Hematopoietic multipotent progenitor cell treated with erythropoietin and hydrocortisone succinate and interleukin-3 and kit ligand, for 8 days (in vitro differentiated cells): ENCODE measurements at places on chromosomes 13 and 19.

DNA sequence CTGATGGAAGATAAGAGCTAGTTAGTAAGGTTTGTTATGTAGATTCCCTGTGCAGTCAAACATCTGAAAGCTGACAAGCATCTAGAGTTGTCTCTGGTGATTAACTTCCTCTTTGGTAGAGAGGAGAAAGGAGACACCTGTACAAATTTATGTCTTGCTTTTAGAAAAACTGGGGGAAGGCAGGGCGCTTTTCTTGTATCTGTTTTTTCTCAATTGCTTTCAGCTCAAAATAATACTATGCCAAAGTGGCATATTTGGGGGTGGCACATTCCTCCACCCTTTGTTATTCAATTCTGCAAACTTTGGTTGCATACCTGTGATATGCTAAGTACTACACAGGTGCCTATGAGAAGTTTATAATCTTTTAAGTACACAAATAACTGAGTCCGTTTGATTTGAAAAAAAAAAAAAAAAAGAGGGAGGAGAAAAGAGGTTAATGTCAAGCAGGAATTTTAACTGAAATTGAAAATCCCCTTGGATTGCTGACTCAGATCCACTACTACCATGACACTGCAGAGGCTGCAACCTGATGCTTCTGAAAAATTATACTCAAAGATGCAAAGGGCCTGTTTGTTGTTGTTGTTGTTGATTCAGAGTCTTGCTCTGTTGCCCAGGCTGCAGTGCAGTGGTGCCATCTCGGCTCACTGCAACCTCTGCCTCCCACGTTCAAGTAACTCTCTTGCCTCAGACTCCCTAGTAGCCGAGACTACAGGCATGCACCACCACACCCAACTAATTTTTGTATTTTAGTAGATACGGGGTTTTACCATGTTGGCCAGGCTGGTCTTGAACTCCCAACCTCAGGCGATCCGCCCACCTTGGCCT lies 164.8 kb upstream of the NBEA start:
- DNase-seq, result no peak

- DNase-seq, result no peak
Observed at GRCh38 chr19:28857967-28858366, 355.0 kb downstream of the UQCRFS1 start.

GRCh38 chr13:28161370-28161769 lies 23.0 kb downstream of the PAN3 start:
- peak; percentile 67 for DNase-seq

GRCh38 chr19:35899547-35900214 lies 659 bp downstream of the NFKBID start:
- peak; percentile 80 for DNase-seq

DNA sequence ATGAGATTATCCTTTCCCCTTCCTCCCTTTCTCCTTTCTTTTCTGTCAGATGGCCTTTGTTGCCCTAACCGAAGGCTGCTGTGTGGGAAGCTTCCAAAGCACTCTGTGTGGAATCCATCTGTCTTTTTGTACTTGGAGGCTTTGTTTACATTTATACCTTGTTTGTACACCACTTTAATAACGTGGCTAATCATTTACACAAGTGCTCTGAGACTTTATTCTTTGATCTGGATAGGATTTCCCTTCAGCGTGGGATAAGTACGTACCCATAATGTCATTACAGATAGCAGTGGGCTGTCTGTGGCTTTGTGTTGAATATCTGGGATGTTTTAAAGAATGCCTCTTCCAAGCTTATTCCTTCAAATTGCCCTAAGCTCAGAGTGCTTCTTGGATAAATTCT lies 684.7 kb upstream of the SLITRK5 start:
- DNase-seq, result no peak

GRCh38 chr19:47601180-47601904 lies 7.6 kb upstream of the BICRA start:
- no peak for DNase-seq

GRCh38 chr19:19053508-19054314 lies 10.1 kb upstream of the SLC25A42 start:
- peak; percentile 69 for DNase-seq

GRCh38 chr13:43391036-43391435 lies 367.6 kb downstream of the DNAJC15 start:
- no peak for DNase-seq

DNA sequence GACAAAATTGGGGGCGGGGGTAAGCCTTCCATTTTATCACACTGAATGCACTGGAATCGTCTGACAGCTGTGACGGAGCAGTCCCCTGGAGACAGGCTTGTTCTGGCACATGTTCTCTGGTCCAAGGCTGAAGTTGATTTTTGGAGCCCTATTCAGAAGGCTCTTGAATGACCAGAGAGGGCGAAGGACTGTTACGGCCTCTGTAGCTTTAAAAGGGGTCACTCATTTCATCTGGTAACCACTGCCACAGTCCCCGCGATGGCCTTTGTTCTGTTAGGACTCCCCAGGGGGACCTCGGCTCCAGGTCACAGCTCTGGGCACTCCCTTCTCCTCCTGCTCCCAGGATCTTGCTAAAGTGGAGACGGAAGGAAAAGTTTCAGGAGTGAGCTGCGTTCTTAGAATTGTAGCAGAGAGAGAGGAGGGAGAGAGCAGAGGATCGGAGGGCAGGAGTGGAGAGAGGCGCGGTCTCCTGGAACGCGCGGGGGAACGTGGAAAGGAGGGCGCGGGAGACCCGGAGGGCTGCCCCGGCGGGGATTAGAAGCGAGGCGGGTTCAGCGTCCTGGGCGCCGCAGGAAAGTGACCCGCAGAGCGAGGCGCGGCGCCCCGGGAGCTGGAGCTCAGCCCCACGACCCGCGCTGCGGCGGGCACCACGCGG lies 134.3 kb upstream of the MYO16 start:
- no peak for DNase-seq

GRCh38 chr13:76708138-76708688 lies 178.0 kb downstream of the KCTD12 start:
- no peak for DNase-seq

DNA sequence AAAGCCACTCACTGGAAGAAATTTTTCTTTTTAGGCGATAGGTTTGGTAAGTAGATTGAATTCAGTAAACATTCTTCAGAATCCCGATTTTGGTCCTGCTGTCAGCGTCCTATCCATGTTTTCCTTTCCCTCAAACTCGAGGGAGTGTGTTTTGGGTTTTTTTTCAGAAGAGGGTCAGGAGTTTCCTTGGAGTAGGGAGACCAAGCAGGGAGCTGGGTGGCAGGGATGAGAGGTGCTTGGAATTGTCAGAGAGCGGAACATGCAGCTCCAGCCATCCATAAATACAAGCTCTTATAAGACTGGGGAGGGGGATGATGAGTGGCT lies 1.6 kb upstream of the PCDH8 start:
- DNase-seq, result no peak

GRCh38 chr19:35585848-35586247 lies at the start of gene PMIS2:
Gene PMIS2 (plus strand): TSS chr19:35586173. CDS start chr19:35586260, 87 bp downstream.
- DNase-seq, result peak; percentile 22

DNA sequence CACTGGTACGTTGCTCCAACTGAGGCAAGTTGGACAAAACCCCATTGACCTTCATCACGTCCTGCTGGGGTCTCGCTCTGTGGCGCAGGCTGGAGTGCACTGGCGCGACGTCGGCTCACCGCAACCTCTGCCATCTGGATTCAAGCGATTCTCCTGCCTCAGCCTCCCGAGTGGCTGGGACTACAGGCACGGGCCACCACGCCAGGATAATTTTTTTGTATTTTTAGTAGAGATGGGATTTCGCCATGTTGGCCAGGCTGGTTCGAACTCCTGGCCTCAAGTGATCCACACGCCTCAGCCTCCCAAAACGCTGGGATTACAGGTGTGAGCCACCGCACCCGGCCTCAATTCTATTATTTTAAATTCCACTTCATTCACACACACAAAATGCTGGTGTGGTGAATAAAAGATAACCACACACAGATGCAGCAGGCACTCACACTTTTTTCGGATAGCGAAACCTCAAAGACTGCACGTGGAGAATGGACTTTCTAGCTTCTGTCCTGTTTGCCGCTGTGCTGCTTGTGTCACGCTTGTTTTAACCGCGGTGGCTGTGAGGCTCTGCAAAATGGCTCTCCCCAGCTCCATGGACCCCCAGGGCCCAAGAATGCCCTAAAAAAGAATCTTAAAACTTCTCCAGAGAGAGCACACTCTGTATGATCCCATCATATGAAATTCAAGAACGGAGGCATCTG lies 58.4 kb downstream of the COL4A1 start:
- DNase-seq, result no peak

GRCh38 chr13:39154041-39154440 lies 115.8 kb downstream of the NHLRC3 start:
- no peak for DNase-seq

DNA sequence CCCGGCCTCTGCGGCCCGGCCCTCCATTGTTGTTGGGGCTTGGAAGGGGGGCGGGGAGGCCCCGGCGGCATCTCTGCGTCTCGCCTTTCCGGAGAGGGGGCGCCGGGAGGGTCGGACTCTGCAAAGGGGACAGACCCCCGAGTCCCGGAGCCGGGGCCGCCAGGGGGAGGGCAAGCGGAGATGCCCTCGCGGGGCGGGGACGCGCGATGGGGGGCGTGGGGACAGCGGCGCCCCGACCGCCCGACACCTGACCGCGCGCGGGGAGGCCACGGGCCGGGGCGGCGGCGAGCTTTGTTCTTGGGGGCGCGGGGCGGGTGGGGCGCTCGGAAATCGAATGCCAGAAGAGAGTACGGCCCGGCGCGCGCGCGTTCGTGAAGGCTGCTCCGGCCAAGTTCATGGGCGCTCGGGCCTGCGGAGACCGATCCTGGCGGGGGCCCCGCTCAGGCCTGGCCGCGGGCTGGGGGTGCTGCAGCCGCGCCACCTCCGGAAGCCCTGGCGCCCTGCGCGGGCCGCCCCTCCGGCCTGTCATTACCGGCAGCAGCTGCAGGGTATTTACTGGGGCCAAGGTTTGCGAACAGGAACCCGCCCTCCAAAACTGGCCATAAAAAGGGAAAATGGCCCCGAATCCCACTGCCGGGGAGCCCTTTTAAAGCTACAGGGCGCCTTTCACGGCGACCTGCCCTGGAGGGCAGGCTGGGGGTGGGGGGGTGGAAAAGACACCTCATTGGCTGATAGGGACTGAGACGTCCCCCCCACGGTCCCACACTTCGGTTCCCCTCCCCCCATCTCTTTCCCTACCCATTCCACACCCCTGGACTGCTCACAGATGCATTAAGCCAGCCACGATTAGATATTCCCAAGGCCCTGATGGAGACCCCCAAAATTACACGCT lies 11.1 kb upstream of the NANOS3 start:
- no peak for DNase-seq

- DNase-seq, result no peak
Observed at GRCh38 chr13:47603365-47603764, 397.7 kb downstream of the SUCLA2 start.

DNA sequence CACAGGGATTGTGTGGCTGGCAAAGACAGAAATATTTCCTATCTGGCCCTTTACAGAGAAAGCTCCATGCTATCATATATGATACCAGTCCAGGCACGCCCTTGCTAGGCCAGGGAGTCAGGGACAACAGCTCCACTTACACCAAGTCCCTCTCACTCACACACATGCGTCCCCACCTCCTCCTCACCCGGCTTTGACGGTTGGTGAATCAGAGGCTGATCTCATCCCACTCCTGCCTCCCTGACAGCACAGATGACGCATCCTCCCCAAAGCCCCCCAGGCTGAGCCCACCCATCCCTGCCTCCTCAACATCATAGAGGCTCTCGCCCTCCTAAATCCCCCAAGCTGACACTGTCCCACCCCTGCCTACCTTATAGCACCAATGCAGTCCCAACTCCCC lies 62.7 kb downstream of the F2RL3 start:
- no peak for DNase-seq

GRCh38 chr13:44815623-44816022 lies 173.6 kb downstream of the NUFIP1 start:
- no peak for DNase-seq

DNA sequence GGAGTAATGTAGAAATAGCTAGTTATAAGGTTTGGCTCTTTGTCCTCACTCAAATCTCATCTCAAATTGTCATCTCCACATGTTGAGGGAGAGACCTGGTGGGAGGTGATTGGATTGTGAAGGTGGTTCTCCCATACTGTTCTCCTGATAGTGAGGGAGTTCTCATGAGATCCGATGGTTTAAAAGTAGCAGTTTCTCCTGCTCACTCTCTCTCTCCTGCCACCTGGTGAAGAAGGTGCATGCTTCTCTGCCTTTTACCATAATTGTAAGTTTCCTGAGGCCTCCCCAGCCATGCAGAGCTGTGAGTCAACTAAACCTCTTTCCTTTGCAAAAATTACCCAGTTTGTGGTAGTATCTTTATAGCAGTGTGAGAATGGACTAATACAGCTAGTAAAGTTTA lies 849.4 kb downstream of the DACH1 start:
- DNase-seq, result no peak

DNA sequence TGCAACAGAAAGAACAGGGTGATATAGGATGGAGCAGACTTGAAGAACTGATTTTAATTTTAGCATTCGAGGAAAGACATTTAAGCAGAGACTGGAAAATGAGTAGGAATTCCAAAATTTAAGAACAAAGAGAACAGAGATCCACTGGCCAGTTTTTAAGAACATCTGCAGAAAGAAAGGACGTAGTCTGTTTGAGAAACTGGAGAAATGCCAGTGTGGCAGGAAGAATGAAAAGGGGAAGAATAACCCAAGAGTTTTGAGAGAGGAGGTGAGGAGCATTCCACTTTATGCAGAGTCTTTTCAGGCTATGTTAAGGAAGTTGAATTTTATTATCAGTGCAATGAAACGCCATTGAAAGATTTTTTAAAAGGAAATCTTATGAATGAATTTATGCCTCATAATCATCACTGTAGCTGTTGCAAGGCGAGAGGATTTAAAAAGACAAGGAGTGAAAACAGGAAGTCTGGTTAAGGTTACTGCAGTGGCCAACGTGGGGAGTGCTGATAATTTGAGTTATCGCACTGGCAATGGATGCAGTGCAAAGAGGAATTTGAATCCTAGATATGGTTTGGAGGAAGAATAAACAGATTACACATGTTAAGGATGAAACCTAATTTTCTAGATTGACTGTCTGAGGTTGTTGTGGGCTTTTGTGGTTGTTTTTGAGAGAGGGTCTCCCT lies 253.8 kb downstream of the DACH1 start:
- DNase-seq, result peak; percentile 64

- no peak for DNase-seq
Observed at GRCh38 chr13:82963226-82964099, 918.8 kb downstream of the SLITRK1 start.

DNA sequence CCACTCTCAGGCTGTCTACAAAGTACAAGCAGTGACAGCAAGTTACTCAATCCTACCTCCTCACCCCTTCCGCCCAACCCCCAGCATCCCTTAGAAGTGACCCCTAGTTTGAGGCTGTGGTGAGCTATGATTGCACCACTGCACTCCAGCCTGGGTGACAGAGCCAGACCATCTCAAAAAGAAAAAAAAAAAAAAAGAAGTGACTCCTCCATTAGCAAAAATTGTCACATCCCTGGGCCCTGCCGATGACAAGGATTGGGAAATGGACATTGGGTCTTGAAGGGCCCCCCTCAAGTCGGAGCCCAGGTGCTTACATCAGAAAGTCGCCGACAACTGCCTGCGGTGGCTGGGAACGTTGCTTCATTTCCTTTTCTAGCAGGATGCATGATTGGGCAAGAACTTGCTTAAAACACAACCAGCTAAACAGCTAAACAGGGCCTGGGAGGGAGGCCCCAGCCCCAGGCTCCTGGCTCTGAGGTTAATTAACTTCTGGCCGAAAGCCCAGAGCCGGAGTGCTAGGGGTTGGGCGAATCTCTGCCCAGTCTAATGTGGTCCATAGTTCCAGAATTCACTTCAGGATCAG lies 15.3 kb downstream of the RAB3D start:
- peak; percentile 51 for DNase-seq

- peak; percentile 58 for DNase-seq
Observed at GRCh38 chr19:38394488-38394887, 6.0 kb downstream of the SPRED3 start.

- no peak for DNase-seq
Observed at GRCh38 chr13:97567510-97568243, 133.7 kb downstream of the RAP2A start.
